ENCODE measurements at places on chromosomes 2 and 18.

- DNase-seq, result no peak
Observed at GRCh38 chr18:46314011-46314410, 209.8 kb downstream of the HAUS1 start.

DNA sequence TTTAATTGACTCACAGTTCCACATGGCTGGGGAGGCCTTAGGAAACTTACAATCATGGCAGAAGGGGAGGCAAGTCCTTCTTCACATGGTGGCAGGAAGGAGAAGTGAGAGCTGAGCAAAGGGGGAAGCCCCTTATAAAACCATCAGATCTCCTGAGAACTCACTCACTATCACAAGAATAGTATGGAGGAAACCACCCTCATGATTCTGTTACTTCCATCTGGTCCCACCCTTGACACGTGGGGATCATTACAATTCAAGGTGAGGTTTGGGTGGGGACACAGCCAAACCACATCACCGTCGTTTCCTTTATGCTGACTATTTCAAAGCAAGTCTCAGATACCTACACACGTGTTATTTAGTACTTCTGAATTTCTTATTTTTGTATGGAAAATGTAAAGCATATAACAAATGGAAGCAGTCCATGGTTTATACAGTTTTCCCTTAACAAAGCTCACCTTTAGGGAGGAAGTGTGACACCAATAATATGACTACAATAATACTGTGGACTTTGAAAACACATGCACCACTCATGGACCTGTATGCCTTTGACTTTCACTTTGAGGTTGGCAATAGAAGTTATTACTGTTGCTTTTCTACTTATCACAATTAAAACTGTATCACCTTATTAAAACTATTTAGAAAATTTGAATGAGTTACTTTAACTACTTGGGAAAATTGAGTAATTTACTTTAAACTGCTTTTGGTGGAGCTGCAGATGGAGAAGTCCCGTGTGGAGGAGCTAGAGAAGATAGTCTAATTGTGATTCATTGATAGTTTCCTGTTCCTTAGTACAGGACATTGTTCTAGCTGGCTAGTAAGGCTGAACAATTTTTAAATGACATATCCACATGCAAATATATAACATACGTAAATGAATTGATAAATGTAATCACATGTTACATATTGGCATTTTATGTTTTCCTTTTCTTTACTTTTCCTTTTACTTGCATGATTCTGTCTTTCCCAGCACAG lies 37.3 kb downstream of the MTCL1 start:
- DNase-seq, result no peak

- no peak for DNase-seq
Observed at GRCh38 chr18:24227977-24228666, 89.3 kb downstream of the CABYR start.

DNA sequence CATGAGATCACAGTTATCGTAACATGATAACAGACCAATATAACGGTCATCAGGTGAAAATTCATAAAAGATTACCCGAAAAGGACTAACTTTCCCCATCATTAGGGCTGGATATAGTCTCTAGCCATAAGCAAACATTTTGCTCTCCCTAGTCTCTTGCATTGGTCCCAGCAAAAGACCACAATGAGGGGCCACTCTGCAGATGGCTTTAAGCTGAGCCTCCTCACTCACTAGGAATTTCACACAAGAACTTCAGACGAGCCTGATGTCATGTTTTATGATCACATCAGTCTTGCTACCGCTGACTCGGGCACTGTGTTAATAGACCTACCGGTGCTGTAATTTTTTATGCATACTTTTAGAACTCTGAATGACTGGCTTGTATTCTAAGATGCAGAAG lies 35.2 kb downstream of the STK17B start:
- DNase-seq, result no peak

- DNase-seq, result no peak
Observed at GRCh38 chr2:136909777-136910176, 144.4 kb downstream of the THSD7B start.

GRCh38 chr2:130370490-130370889 lies 14.6 kb downstream of the PTPN18 start:
- DNase-seq, result no peak

DNA sequence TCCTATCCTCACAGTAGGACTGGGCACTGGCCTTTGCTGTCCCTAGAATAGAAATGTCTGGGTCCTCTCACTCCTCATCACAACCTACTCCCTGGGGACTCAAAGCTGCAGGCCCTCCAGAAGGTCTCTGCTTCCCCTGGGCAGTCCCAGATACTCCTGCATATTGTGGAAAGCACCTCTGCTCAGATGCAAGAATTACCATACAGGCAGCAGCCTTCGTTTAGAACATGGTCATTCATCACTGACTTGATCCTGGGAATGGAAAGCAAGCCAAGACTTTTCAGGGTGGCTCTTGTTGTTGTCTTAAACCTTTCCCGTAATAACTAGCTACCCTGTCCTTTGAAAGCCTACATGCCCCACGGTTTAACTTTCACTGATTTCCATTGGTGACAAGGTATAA lies 53.1 kb upstream of the NPAS2 start:
- DNase-seq, result no peak

DNA sequence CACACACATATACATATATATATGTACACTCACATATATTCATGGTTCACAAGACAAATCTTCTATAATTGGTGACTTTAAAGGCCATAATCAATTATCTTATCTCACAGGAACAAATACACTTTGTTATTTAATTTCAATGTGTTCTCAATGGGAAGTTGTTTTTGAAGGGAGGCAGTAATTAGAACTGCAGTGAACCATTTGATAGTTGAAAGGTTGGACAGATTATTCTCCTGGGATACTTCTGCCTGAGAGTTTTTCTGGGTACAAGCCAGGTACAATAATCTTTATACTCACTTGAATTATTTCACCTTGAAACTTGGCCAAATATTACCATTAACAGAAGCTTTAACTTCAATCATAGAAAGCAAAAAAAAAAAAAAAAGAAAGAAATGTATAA lies 546.6 kb upstream of the LRRTM4 start:
- DNase-seq, result no peak

DNA sequence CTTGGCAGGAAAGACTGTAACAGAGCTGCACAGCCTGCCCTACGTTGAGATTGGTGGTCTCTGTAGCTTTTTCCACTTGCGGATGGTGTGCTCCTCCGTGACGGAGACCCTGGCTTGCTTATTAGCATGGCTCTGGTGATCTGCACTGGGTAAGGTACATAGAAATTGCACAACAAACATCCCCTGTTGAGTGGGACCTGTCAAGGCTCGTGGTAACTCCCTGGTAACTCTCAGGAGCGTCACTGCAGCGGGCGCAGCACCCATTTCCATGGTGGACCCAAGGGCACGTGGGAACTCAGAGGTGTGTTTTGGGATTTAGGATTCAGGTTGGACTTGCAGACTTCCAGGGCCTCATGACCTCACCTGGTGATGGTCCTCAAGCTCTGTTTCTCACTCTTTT lies 1.1 kb downstream of the TRAF3IP1 start:
- no peak for DNase-seq

- DNase-seq, result no peak
Observed at GRCh38 chr2:38106405-38107094, 30.6 kb upstream of the CYP1B1 start.
